ENCODE measurements at places on chromosomes 4 and X.
A peak's percentile ranks its signal among the peaks of the same experiment; 100 is the strongest.

GRCh38 chr4:77751764-77752163 is 67.4 kb downstream of the CNOT6L start:
- no peak for DNase-seq

DNA sequence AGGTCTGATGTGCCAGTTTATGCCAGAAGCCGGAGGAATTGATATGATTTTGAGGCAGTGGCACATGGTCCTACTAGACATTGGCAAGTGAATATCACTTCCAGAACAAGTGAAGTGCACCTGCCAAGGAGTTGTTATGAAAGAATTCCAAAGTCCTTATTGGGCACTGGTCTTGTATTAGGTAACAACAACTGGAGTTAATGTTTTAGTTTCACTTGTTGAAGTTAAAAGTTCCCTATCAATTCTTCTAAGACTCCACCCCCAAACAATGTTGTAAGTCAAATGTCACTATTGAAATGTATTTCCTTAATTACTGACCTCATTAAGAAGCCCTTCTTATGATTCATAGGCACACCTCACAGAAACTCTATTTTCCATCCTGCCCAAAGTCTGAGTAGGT is 3.1 kb downstream of the TET2 start:
- peak; percentile 35 for DNase-seq

GRCh38 chr4:144785961-144786360 is 140.0 kb downstream of the HHIP start:
- DNase-seq, result no peak

- peak; percentile 68 for DNase-seq
Measured at GRCh38 chrX:154751203-154751668, 359 bp upstream of the GAB3 start.

DNA sequence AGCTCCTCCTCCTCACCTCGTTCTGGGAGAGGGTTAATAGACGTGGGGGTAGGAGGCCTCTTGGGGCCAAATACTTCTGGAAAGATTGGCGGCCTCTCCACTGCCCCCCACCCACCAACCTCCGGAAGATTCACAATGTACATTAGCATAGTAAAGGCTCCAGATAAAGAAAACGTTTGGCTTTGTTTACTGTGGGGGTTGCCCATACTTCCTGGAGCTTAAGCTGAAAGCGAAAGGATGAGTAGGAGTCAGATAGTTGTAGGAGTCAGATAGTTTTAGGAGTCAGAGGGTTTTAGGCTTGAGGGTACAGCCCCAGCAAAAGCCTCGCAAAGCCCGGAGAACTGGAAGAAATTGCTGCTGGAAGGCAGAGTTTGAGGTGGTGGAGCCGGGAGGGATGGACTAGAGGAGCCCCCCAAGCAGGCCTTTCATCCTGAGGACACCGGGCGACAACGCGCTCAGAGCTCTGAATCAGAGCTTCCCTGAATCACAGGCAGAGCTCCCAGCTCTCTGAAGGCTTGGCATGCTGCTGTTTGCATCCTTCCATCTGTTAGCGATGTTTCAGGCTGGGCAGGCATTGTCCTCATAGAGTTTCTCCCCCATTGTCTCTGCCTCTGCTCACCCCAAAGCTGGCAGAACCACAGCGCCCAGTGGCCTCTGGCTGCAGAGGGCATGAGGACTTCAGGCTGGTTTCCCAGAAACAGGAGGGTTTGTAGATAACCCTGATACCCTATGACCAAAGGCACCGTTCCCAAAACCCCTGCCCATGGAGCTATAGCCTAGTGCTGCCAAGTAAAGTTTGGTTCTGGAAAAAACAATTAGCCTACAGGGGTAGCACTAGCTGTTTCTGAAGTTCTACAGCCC is 280.7 kb downstream of the BCOR start:
- DNase-seq, result no peak

DNA sequence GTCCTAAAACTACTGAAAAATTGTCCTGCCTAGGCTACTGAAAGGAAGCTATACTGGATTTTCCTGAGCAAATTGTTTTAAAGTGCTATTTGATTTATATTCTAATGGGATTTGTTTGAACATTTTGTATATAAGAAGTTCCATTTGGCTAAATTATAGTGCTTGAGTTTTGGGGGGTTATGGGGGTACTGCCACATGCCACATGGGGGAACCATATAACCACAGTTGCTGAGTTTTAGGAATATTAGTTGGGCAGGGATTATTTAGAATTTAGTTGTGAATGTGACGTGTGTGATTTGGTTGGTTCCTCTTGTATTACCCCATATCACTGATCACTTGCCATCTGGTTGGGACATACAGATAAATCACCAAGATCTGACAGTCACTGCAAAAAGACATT is 224.5 kb upstream of the TAPT1 start:
- DNase-seq, result peak; percentile 1

DNA sequence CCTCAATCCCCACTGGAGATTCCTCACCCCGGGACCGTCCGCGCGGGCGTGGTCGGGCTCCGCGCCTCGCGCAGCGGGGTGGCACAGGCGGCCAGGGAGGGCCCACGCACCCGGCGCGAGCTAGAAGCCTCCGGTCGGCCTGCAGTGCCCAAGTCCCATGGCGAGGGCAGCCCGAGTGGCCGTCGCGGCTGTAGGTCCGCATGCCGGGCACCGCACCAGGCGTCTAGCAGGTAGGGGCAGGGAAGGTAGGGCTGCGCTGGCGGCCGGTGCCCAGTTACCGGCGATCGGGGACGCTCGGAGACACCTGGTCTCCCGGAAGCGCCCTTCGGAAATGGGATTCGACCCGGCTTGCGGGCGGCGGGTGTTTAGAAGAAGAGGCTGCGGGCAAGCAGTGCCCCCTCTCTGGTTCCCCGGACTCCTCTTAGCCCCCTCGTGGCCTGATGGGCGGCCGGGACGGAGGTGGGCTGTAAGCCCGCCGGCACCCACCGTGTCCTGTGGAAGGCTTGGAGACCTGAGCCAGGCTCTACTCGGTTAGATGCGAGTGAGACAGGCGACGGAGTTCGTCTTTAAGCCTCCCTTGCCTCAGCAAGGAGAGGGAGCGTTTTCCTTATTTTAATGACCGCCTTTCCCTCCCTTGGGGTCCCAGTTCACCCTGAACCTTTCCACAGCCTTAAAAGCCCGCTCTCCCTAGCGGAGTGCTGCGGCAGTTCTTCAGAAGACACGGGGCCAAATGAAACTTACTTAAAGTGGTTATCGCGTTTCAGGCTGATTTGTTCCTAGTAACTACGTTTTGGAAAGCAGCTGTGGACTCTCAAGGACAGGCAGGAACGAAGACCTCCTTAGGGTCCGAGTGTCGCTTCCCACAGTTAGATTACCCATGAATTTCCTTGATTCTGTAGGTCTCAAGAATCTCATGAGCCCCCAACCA is 821 bp downstream of the SLITRK2 start:
- no peak for DNase-seq

- no peak for DNase-seq
Measured at GRCh38 chr4:106971636-106972035, 64.5 kb downstream of the DKK2 start.

DNA sequence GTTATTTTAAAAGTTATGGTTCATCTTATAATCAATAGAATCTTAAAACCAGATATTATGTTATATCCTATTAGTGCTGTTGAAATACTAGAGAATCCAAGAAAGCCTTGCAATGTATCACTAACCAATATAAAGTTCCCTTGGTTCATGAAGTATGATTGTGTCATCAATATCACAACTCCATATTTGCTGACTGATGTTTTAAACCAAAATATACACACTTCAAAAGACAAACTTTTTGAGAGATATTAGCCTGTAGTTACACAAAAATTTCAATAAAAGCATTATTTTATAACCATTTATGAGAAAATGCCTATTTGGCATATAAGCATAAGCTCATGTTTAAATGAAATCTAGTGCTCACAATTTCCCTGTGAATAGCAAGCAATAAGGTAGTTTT is 198.6 kb downstream of the CENPC start:
- DNase-seq, result no peak

- DNase-seq, result no peak
Measured at GRCh38 chrX:630612-631496, at the start of gene SHOX. SHOX (plus strand) TSS chrX:630791; CDS start chrX:630898, 107 bp downstream.

DNA sequence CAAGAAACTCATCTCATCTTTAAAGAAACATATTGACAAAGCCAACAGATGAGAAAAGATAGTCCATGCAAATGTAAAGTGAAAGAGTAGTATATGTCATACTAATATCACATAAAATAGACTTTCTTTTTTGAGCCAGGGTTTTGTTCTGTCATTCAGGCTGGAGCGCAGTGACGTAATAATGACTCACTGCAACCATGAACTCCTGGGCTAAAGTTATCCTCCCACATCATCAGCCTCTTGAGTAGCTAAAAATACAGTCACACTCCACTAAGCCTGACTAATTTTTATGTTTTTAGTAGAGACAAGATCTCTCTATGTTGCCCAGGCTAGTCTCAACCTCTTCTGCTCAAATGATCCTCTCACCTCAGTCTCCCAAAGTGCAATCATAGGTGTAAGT is 51.8 kb upstream of the TRAM1L1 start:
- no peak for DNase-seq

- peak; percentile 67 for DNase-seq
Measured at GRCh38 chrX:81195712-81196111, 6.0 kb downstream of the HMGN5 start.

- no peak for DNase-seq
Measured at GRCh38 chr4:56733352-56733751, 52.3 kb upstream of the HOPX start.

GRCh38 chr4:146762016-146762415 is 123.3 kb downstream of the POU4F2 start:
- DNase-seq, result no peak

DNA sequence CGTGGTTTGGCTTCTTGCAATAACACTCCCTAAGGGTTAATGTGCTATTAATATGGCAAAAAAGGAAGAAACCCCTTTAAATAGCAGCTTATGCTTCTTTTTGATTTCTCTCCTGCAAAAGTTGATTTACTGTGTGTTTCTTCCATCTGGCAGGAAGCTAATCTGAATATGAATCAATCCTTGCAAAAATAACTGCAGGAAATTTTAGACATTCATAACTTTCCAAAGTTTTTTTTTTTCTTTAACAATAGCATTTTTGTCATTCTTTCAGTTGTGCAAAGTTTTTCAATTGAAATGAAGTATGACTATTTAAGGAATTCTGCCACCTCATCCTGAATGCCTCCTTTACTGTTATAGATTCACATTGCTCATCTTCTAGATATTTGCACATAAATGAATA is 115.6 kb downstream of the SPANXA1 start:
- DNase-seq, result no peak

DNA sequence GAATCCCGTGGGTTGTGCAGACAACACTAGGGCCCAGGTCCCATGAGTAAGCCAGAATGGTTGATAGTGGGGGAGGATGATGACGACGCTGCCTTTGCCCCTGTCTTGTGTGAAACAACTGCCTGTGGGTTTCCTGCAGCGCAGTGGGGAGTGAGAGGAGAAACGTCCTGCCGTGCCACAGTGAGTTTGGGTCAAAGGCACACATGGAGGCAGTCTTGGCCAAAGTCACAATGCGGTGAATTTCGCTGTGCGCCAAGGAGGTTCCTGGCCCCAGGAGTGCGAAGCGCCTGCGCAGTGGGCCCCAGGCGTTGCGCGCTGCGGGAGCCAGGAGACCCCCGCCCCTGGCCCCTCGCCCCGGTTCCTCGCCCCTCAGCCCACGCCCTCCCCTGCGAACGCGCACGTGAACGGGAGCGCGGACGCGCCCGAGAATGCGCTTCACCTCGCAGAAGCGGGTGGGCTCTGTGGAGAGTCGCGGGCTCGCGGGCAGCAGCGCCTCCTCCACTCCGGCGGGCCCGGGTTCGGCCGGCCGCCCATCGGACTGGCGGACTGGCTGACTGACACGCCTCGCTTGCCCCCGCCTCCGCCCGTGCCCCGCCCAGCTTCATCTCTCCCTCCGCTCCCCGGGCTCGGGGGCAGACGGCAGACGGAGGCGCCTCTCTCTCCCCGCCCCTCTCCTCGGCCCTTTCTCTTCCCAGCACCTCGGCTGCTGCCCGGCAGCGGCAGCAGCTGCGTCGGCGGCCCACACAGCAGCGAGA is at the start of gene NUDT10:
TSS of gene NUDT10 (plus strand) at position 635 of the 755 bp plus-strand sequence. CDS start 144 bp downstream, outside the sequence.
- peak; percentile 86 for DNase-seq

DNA sequence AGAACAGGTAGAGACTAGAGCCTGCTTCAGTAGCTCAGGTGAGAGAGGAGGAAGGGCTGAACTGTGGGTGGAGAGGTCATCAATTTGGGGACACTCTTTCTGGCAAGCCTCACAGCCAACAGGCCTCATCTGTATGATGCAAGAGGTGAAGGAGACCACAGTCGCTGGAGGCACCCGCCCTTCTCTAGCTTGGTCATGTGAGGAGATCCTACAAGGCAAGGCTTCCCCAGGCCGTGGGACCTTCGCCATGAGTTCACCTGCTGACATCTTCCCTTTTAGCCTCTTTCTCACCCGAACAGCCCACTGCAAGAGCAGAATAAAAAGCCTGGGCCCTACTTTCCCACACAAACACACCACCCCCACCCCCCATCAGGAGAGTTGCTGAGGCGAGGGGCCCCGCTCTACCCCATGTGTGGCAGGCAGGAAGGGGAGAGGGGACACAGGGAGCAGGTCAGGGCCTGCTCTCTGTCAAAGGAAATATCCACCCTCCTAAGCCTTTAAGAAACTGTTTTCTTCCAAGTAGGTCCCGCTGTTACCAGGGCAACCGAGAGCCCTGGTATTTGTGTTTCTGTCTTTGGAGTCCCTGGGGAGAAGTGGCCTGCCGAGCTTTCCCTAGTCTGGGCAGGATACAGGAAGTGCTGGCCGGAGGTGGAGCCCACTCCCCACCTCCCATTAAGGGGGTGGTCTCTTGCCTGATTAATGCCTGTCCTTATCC is 8.1 kb downstream of the RTL5 start:
- DNase-seq, result peak; percentile 61

GRCh38 chr4:47837094-47837907 is 566 bp downstream of the CORIN start:
- peak; percentile 73 for DNase-seq

DNA sequence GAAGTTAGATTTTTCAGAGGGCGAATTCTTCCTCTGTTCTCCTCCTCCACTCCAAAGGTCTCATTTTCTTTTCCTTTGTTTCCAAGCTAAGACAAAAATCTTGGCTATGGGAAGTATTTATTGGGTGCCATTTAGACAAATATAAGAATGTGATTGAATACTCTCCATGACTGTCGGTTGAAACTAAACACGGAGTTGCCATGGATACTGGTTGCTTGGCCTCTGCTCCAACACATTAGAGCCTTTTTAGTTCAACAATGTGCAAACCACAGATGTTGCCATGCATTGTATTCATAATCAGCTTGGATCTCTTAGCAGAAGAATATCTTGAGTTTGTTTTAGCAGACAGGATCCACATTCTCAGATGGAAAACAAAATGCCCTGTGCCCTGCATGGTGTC is 366.5 kb upstream of the LCORL start:
- no peak for DNase-seq

- DNase-seq, result no peak
Measured at GRCh38 chr4:39616651-39617050, 22.0 kb downstream of the SMIM14 start.

GRCh38 chr4:126395664-126396063 is 1080.9 kb downstream of the FAT4 start:
- DNase-seq, result no peak
